ENCODE measurements at places on chromosomes 6 and 20. TPM values are rescaled to one million over a fixed set of nuclear protein-coding genes. Genes with fewer than 3 reads are reported as not detected.

The HRH3 gene
- total RNA-seq, result not detected

The MUCL3 gene
- total RNA-seq, result not detected

The BMP7 gene
- total RNA-seq, result 0.13 TPM

The ULBP3 gene
- 0.38 TPM for total RNA-seq

The TRAPPC3L gene
- total RNA-seq, result not detected

The KIF25 gene
- total RNA-seq, result not detected

The C20orf204 gene
- 0.67 TPM for total RNA-seq

The TGM3 gene
- total RNA-seq, result not detected
